ENCODE measurements at places on chromosomes 7 and 10.

DNA sequence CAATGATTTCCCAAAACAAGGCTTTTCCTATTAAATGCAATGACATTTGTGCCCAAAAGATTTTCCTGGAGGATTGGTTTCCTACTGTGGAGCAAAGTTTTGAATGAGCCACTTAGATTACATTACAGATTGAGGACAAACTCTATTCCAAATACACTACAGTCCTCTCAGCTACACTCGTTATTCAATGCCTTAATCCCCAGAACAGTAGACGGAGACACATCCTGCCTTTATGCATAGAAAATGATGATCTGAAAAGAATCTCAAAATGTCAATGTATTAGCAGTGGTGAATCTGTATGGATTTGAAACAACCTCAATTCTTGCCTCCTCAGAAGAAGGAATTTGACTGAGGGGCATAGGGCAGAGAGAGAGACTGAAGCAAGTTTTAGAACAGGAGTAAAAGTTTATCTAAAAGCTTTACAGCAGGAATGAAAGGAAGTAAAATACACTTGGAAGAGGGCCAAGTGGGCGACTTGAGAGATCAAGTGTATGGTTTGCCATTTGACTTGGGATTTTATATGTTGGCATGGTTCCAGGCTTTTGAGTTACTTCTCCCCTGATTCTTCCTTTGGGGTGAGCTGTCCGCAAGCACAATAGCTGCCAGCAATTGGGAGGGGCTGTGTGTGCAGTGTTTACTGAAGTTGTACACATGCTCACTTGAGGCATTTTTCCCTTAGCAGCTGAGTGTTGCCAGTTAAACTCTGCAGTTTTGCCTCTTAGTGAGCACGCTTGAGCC, 891.9 kb upstream of the MBL2 start:
- DNase-seq, result no peak

DNA sequence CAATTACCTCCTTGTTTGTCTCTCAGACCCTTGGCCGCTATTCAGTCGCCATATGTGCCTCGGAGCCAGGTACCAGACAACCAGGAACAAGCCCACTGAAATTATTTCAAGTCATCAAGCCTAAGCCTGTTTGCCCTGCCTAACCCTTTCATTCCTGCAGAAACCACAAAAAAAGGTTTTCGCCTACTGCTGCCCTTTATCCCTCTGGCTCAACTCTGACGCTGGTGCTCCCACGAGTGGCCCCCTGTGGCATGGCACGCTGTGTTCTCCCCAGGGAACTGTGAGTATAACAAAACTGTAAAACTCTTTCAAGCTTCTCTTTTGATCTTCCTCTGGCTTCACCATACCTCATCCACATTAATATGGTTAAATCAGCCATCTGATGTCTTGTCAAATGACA, 215.7 kb upstream of the CDC14C start:
- no peak for DNase-seq

- DNase-seq, result no peak
These were observed 65.6 kb downstream of the TWIST1 start for GRCh38 chr7:19051767-19052375.

DNA sequence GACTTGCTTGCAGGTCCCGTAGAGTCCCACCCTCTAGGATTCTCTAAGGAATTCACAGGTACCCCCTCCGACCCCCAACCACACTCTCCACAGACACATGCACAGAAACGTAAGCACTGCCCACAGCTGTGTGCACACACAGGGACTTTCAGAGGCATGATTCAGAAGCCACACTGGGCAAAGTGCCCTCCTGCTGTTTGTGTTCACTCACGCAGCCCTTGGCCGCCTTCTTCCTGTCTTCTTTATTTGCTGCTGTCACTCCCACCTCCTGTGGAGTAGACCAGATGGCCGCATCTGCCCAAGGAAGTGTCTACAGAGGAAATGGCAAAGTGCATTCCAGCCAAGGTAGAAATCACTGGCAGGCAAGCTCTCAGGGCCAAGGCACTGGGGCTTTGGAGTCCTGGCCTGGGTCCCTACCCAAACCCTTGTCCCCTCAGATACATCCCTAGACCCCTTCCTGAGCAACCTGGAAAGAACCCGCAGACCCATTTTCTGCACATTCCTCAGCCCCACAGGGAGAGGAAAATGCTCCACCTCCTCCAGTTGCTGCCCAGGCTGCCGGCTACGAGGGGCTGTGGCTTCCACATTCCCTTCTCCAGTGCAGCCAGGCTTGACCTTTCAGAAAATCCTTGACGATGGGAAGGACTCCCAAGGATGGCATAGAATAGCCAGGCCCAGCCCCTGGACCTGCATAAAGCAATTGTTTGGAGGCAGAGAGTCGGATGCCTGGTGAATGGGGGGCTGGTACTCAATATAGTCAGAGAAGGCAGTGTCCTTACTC, 21.6 kb upstream of the GIMAP8 start:
- DNase-seq, result no peak

GRCh38 chr10:88901206-88901983, 21.4 kb downstream of the STAMBPL1 start:
- no peak for DNase-seq

DNA sequence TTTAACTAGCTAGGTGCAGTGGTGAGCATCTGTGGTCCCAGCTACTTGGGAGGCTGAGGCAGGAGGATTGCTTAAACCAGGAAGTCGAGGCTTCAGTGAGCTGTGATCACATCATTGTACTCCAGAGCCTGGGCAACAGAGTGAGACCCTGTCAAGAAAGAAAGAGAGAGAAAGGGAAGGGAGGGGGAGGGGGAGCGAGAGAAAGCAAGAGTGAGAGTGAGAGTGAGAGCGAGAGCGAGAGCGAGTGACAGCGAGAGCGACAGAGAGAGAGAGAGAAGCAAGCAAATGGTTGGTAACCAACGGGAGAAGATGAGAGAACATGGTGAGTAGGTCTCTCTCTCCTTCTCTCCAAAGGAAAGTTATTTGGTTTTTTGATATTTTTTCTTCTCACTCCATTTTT, 69.8 kb upstream of the DGKI start:
- no peak for DNase-seq

DNA sequence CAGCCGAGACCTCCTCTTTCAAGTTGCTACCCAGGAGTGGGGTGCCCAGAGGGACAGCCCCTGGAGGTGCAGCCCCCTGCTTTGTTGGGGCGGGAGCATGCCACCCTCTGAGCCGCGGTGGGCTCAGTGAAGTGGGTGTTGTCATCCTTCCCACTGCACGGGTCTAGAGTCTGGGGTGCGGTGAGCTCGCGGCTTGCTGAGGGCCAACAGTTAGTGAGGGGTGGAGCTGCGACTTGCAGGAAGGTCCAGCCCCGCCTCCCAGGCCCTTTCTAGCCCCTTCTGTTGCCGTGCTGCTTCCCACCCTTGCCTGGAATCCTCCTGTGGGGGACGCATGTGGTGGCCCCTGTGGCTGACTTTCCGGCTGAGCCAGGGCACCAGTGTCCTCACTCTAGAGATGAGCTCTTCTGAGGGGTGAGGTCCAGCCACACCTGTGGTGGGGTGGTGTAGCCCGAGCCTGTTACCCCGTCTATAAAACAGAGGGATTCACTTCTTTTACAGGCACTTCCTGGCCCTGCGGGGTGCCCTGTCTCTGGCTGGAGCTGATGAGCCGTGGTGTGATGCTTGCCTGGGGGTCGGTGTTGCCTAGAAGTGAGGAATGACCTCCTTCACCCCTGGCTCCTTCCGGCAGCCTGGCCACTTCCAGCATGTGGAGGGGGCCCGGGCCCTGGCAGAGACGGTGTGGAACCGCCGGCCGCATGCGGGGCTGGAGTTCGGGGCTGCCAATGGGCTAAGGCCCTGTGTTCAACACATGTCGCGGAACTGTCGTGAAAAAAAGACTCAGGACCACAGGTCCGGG, 127.9 kb downstream of the FAM53B start:
- DNase-seq, result no peak

DNA sequence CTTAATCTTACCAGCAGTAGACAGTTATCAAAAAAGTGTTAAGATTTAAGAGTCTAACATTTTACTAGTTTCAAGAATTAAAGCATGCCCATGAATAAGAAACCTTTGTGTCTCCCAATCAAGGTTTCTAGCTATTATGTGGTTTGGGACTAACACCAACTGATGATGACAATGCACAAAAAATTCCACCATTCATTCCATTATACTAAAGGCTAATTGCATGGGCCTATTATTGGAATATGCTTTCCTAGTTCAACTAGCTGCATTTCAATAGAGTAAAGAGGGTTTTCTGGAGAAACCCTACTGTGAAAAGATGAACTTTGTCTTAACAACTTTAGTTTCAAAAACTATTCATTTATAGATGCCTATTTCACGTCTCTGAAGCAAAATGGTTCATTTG, 44.6 kb downstream of the UBE2H start:
- DNase-seq, result no peak

- DNase-seq, result no peak
These were observed 87.5 kb upstream of the PDCD4 start for GRCh38 chr10:110784198-110784597.

DNA sequence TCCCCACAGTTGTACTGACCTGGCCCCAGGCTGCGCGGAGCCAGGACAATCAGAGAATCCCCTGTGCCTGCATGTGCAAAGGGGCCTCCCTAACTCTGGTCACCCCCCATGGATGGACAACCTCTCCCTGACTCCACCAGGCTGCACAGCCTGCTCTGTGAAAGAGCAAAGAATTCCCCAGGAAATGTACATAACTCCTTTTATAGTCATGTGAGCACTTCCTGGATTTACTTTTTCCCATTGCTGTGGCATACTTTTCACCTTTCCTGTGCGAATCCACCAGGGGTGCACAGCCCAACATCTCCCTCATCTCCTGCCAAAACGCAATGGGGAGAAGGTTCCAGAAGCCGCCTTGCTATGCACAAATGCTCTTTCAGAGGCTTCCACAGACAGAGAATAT, 27.9 kb downstream of the FGFR2 start:
- no peak for DNase-seq

DNA sequence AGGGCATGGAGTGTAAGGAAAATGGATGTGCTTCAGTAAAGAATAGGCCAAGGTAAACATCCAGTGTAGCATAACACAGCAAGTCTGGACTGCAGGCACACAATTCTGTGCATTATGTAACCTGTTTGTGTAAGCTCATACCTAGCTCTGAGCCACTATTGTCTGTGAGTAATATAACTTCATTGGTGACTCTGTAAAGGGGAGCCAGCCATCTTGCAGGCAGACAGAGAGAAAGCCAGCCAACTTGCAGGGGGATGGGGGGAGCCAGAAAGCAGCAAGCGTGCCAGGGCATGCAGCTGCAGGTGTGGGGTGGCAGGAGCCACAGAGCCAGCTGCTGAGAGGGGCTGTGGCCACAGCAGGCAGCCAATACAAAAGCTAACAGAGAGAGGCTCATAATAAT, 449.2 kb downstream of the IPMK start:
- DNase-seq, result no peak

Data from ovary (tissue), 10 donors.